GM20000 (cell line): ENCODE measurements at places on chromosomes 1 and 21.

- DNase-seq: no peak
Measured at GRCh38 chr1:161910604-161911003, 113.1 kb downstream of the OLFML2B start.

DNA sequence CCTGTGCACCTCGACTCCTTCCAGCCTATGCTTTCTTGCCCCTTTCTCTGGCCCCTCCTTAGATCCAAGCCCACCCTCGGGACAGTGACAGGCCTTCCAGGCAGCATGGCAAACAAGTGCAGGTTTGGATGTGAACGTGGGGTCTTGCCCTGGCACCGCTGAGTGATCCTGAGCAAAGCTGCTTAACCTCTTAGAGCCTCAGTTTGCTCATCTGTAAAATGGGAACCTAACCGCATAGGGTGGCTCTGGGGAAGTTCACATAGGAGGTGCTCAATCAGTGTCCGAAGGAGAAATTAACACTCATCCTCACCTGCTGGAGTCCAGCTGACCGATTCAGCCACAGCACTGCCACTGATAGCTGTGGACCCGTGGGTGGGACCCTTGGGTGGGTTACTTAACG, 7.2 kb downstream of the MFAP2 start:
- DNase-seq: no peak

- DNase-seq: no peak
Measured at GRCh38 chr1:197200272-197200899, 53.9 kb upstream of the ASPM start.

DNA sequence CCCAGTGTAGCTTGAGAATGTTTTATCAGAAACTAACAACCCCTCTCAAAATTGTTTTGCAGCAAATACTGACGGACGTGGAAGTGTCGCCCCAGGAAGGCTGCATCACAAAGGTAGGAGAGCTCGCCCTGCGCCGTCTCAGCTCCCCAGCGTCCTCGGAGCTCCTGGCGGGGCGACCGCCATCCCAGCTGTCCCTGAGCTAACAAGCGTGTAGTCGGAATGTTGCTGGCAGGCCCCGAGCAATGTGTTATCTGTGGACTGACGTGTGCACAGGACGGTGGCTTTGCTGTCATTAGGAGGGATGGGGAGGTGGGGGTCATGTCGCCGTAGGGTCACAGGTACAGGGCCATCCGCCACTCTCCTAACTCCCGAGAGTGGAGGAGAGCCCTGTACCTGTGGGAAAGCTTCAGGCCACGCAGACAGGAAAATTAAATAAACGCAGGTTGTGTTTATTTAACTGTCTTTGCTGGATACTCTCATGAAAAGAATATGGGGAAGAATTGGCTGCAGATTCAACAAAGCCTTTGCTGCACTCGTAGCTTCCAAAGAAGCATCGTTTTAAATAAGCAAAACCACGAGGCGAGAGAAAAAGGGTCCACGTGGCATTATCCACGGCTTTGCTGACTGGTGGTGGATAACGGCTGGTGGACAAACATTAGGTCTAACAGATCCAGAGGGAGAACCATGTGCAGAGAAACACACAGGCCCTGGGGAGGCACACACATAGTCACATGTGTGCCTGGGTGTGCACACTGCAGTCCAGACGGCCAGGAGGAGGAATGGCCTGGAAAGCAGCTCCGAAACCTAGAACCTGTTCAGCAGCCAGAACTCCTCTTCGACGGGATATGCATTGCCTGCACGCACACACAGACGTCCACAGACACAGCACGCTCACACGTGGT, 175.3 kb downstream of the PRDM16 start:
- DNase-seq: no peak

GRCh38 chr1:59752556-59753414, 62.0 kb upstream of the HOOK1 start:
- DNase-seq: peak; percentile 30

GRCh38 chr1:184691719-184692324, 62.8 kb downstream of the EDEM3 start:
- no peak for DNase-seq

DNA sequence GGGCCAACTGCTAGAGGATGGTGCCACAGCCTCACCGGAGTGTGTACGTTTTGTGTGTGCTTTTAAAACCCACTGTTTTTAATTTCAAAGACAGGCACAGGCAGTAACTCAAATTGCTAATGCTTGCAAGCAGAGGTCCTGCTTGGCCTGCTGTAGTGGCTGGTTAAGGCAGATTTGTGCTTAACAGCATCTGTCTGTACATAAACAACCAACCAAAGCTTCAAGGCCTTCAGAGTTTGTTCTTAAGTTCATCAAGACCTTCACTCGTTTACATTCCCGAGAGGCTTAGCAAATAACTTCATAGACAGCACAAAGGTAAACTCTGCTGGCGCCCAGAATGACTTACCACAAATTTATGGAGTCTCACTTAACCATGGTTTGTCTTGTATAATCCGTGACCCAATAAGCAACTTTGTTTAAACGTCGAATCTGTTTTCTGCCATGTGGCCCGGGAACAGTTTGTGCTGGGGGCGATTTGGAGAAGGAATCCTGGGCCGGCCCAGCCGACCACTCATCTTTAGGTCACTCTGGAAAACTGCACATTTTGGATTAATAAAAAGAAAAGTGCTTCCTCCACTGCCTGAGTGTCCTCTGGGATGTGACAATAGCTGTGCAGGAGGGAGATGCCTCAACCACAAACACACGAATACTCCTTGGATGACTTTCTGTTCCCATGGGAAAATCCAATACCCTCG, 58.1 kb downstream of the CAPZB start:
- no peak for DNase-seq

GRCh38 chr21:22421416-22422180, 1423.4 kb downstream of the NCAM2 start:
- DNase-seq: no peak

GRCh38 chr21:18274370-18274769, 29.7 kb downstream of the CHODL start:
- no peak for DNase-seq

- DNase-seq: no peak
Measured at GRCh38 chr1:50447961-50448360, 24.7 kb upstream of the DMRTA2 start.

GRCh38 chr1:198686069-198686728, 47.4 kb downstream of the PTPRC start:
- no peak for DNase-seq

- DNase-seq: no peak
Measured at GRCh38 chr21:22076471-22076870, 1078.3 kb downstream of the NCAM2 start.

DNA sequence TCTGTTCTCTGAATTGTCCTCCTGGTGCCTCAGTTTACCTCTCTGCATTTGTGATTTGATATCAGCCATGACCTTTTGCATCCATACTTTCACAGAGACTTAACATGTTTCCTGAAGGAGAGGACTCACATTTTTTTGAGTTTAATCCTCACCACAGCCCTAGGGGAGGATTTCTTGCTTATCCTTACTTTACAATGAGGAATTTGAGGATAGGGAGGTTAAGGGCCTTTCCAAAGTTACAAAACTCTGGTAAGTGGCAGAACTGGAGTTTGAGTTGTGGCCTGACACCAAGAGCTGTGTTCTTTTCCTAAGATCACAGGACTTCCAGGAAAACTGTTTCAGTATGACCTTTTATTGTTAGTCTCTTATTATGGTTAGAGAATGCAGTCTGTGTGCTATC, 34.2 kb downstream of the TNFRSF8 start:
- DNase-seq: no peak

GRCh38 chr1:153394391-153394790, 3.5 kb upstream of the S100A8 start:
- DNase-seq: no peak

GRCh38 chr1:117895482-117896114, 33.8 kb downstream of the GDAP2 start:
- DNase-seq: peak; percentile 58

DNA sequence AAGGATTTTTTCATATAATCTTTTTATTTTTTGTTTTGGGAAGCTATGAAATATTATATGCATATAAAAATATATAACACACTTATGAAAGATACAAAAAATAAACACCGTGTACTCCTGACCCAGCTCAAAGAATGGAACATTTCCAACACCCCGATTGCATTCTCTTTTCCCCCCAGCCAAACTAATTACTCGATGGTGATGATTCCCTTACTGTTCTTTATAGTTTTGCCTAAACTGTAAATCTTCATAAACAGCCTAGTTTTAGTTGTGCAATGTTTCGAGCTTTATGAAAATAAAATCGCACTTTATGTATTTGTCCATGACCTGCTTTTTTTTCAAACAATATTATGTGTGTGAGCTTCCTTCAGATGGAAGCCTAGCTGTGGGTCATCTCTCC, 352.0 kb upstream of the KAZN start:
- no peak for DNase-seq
